NB4 (cell line): ENCODE measurements at places on chromosomes 5 and 9.

DNA sequence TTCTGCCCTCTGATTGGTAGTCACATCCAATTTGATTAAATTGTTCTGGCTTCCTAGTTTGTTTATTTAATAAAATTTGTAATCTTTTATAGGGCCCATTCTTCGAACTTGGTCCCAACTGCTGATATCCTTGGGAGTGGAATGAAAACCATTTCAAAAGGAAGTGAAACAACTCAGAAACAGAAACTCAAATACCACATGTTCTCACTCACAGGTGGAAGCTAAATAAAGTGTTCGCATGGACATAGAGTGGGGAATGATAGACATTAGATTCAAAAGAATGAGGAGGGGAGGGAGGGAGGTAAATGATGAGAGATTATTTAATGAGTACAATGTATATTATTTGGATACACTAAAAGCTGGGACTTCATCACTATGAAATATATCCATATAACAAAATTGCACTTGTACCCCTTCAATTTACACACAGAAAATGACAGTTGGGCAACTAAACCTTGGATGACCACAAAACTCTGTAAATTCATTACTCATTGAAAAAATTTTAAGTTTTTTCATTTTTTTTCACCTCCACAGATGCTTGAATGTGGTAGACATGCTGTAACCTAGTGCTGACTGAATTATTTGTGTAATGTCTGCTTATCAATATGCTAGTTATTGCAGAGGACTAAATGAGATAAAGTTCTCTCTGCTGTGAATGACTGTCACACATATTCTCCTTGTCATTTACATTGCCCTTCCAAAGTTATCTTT is 16.0 kb downstream of the ATP10B start:
- DNase-seq = no peak

DNA sequence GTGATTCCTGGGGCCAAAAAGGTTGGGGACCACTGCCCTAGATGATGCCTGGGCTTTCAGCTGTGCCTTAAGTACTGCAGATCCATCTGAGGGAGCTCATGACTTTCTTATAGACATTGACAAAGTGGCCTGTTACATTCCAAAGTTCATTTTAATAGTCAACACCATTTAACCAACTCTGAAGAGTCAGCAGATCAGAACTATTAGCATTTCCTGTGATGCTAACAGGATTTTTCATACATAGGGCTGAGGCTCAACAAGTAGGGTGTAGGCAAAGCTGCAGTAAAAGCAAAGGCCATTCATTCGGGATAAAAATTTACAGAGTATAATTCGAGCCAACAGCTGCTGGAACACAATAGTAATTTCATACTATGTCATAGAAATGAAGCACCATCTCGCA is 105.4 kb downstream of the LPAR1 start:
- no peak for DNase-seq

- no peak for DNase-seq
These were observed 32.2 kb upstream of the STRBP start for GRCh38 chr9:123300554-123300953.

- DNase-seq = peak; percentile 47
These were observed 47.2 kb upstream of the DAB2IP start for GRCh38 chr9:121604242-121604641.

GRCh38 chr9:98850851-98851729 is 43.6 kb downstream of the GALNT12 start:
- DNase-seq = no peak

DNA sequence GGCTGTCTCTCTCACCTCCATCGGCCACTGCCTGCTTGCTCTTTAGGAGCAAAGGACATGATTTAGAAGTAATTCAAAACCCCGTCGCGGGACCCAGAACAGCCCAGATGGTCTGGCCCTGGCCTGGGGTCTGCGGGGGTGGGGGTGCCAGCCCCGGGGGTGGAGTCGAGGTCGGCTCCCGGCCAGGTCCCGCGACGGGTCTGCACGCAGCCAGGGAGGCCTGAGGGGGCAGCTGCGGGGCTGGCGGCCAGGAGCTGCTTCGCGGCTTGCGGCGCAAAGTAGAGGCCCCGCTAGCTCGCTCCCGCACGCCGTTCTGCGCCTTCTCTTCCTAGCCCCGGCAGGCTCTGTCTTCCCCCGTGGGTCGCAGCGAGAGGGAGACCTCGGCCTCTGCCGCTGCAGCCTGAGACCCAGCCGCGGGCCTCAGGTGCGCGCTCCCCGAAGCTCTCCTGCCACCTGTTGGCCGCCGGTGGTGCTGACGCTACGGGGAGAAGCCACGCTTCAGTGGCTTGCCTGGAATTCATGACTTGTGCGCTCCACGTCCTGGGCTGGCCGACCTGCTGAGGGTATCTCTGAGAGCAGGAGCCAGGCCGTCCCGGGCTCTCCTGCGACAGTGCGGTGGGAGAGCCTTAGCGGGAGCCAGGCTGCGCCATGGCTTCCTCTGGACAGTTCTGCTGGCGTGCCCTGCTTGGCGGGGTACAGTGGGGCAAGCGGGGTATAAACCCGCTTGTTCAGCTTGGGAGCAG is 157.2 kb upstream of the PITX1 start:
- DNase-seq = peak; percentile 84

DNA sequence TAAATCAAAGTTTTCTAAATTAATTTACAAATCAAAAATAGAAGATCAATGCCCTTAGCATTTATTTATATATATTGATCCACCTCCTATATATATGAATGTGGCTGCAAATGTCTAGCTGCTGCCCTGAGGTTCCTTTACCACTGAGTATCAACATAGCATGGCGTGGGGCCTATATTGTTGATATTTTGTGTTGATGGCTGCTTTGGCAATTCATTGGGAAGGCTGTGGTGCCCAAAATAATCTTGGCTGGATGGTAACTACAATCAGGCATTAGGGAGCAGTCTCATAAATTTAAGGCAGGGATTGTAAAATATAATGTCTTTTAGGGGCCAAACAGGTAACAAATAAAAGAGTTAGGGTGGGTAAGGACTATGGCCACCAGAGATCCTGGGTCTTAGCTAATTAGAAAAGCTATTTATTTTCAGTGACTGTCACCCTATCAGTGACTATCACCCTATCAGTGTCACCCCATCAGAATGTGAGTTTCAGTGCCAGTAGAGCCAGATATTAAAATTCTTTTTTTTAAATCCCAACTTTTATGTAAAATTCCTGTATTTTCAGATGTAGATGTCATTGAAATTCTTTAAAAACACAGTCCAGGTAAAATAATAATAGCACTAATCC is 190.7 kb upstream of the PCSK5 start:
- DNase-seq = no peak

DNA sequence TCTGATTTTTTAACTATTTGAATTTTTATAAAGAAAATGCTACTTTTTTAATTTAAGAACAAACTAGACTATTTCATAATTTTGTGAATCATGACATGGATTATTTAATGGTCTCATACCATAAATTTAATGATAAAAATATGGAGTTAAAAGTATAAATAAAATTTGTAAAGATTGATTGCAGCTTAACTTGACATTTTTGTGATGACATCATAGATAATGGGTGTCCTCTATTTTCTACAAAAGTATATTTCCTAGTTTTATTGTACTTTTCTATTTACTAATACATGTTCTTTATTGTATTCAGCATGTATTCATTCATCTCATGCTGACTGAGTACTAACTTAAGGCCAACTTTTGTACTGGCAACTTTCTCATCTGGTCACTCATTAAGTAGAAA is 1096.5 kb downstream of the NR2F1-AS1 start:
- DNase-seq = no peak

GRCh38 chr9:4742246-4742645 is 1.2 kb upstream of the AK3 start:
- DNase-seq = no peak

- DNase-seq = no peak
These were observed 20.4 kb upstream of the IER5L start for GRCh38 chr9:129198319-129199043.

DNA sequence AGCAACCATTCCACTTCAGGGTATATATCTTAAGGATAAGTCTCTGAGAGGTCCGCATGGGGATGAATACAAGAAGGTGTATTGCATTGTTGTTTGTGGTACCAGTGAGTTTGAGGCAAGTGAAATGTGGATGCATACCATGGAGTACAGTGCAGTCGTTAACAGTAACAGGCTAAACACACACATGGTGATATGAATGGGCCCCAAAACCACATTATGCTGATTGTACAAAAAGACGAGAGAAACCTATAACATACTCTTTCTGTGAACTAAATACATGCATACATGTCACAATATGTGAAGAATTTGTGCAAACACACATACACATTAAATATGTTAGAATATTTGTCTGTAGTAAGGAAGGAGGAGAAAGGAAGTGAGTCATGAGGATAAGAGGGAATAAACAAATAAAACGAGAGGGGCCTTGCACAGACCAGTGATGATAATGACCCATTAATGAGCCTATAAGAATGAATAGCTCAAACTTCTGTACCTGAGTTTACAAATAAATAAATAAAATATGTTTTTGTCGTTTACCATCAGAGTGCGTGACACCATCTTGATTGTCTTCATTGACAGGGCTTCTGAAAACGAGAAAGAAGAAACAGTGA is 66.5 kb upstream of the RICTOR start:
- no peak for DNase-seq

DNA sequence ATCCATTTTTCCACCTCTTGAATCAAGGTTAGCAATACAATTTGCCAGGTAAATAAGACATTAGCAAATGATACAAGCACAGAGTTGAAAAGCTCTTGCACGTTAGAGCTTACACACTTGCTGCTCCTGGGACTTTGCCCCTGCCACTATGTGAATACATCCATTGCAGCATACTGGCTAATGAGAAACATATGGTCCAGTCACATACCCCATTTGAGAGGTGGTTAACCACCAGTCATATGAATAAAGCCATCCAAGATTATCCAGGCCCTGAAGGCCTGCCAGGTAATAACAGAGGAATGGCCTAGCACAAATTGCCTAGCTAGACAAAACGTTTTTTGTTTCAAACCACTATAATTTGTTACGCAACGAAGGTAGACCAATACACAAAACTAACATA is 45.8 kb upstream of the FTMT start:
- DNase-seq = no peak

GRCh38 chr5:133527311-133527710 is 85.0 kb downstream of the FSTL4 start:
- no peak for DNase-seq

DNA sequence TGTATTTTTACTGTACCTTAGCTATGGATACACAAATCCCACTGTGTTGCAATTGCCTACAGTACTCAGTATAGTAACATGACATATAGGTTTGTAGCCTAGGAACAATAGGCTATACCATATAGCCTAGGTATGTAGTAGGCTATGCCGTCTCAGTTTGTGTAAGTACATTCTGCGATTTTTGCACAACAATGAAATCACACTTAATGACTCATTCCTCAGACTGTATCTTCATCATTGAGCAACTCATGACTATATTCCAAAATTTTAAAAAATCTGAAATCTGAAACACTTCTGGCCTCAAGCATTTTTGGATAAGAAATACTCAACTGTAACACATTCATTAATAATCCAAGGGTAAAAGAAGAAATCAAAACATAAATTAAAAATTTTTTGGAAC is 666.8 kb upstream of the GRAMD2B start:
- DNase-seq = no peak
